Kasumi-1 (cell line): ENCODE measurements at places on chromosomes 5 and 9.
A peak's percentile ranks its signal among the peaks of the same experiment; 100 is the strongest.

- DNase-seq, result no peak
Measured at GRCh38 chr5:151075698-151076331, 5.0 kb downstream of the TNIP1 start.

- DNase-seq, result no peak
Measured at GRCh38 chr5:76692274-76692540, 23.7 kb upstream of the F2R start.

GRCh38 chr5:104635227-104635626 is 1072.6 kb upstream of the NUDT12 start:
- no peak for DNase-seq

DNA sequence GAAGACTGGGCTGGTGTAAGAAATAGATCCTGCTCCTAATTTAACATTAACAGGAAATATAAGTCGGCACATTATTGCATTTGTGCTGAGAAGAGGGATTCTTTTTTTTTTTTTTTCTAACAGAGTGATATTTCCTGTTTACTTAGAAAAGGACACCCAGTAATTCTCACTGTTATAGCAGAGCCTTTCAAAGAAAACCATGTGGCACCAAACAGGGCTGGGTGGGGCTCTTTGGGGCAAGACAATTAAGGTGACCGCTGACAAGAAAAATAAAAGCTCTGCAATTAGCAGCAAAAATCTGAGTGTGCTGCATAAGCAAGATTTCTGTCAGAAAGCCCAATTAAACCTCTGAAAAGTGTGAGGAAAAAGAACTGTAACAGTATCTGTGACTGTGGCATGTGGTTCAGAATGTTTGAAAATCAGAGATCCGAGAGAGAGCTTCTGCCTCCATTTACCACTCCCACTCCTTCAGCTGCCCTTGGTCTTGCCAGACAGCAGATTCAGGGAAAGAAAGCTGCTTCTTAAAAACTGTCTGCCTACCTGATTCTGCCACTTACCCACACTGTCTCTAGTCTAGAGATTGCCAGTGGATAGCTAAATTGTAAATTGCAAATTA is 77.1 kb upstream of the IQGAP2 start:
- no peak for DNase-seq

DNA sequence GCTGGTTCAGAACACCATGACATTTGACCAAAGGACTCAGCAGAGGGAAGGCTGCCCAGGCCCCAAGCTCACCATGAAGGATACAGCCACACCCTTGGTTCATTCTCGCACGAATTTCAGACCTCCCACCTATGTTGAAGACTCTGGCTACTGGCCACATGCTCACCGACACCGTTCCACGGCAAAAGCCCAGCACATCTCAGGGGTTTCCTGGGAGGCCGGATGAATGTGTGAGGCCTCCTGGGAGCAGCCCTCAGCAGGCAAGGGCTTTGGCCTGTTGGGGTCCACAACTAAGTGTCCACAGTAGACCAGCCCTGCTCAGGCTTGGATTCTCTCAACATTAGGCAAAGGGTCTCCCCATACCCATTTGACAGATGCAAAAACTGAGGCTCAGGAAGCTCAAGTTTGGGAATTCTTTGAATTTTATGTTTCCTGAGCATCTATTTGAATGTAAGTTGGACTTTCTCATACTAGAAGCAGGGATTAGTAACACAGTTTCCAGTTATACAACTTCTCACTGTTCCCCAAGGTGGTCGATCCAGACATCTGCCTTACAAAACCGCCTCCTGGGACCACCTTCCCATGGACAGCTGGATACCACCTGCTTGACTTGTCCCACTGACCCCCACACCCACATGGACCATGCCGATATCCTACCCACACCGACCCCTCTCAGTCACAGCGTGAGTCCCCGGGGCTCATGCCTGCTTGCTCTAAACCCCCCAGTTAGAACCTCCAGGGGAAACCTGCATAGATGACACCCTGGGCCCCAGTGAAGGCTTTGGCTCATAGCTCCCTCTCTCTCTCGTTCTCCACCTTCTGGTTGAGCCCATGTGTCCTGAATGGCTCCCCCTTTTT is 27.9 kb downstream of the CCT5 start:
- DNase-seq, result no peak

DNA sequence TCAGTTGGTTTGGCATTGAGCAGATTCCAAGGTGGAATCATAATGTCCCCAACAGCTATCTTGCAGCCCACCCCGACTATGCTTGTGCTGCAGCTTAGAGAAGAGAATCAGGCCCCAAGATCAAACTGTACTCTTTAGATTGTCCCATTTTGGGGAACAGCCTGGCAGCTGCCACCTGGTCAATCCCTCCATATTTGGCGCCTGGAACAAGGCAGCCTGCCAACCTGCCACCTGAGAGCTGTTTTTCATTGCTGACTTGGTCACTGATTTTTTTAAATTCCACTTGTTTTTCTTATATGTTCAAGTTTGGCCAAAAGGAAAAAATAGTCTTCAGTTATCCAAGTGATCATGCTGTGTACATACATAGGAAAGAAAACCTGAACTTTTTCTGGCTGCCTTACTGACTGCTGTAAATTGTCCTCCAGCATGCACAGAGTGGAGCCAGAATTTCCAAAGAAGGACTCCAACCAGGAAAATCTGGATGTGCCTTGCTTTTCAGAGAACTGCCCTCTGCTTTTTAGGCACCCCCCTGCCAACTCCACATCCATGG is 504.2 kb downstream of the ENC1 start:
- DNase-seq, result no peak

DNA sequence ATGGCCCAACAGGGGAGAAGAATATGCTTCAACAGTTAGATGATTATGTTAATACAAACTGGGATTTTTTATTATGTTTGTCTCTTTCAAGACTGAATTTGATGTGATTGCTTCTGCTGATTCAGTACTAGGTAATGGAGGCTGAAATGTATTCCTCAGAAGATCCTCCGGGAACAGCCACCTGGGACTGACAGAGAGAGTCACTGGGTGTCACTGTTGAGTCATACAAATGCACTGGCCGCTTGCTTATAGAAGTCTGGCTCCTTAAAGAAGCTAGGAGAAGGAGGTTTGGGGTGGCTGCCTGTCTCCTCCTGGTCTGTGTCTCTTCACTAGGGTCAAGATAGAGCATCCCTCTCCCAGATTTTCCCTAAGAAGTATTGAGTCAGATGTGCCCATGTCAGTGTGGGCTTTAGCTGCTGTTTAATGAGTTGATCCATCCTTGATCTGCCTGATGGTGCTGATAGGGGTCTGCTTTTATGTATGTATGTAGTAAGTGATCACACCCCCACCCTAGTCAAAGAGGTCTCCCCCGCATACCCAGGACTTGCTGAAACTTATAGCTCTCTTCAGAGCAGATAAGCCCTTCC is 773.4 kb downstream of the BRINP1 start:
- no peak for DNase-seq

- no peak for DNase-seq
Measured at GRCh38 chr9:134526584-134527477, 114.8 kb upstream of the COL5A1 start.

- DNase-seq, result no peak
Measured at GRCh38 chr9:113562653-113563381, 99.3 kb downstream of the RGS3 start.

GRCh38 chr9:101736717-101737116 is 1.7 kb downstream of the GRIN3A start:
- DNase-seq, result no peak

DNA sequence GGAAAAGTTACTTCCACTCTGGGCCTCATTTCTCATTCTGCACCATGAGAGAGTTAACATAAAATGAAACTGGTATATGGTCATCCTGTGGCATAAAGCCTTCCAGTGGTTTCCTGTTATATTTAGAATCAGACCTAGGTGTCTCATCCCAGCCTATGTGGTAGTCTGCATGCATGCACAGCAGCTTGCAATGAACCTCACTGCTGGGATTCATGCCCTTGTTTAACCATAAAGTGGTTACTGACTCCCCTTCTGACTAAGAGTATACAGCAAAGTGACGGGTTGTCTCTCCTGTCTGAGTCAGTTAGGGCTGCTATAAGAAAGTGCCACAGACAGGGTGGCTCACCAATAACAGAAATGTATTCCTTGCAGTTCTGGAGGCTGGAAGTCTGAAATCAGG is 14.7 kb upstream of the TDRD7 start:
- no peak for DNase-seq

- no peak for DNase-seq
Measured at GRCh38 chr9:135616619-135617537, 22.5 kb downstream of the GLT6D1 start.

- no peak for DNase-seq
Measured at GRCh38 chr5:19615661-19616060, 372.3 kb downstream of the CDH18 start.

GRCh38 chr5:111134087-111134486 is 41.9 kb downstream of the WDR36 start:
- no peak for DNase-seq

- DNase-seq, result no peak
Measured at GRCh38 chr5:17019324-17019723, 83.2 kb upstream of the MYO10 start.

GRCh38 chr5:32076699-32077695 is 97.1 kb downstream of the GOLPH3 start:
- peak; percentile 54 for DNase-seq

DNA sequence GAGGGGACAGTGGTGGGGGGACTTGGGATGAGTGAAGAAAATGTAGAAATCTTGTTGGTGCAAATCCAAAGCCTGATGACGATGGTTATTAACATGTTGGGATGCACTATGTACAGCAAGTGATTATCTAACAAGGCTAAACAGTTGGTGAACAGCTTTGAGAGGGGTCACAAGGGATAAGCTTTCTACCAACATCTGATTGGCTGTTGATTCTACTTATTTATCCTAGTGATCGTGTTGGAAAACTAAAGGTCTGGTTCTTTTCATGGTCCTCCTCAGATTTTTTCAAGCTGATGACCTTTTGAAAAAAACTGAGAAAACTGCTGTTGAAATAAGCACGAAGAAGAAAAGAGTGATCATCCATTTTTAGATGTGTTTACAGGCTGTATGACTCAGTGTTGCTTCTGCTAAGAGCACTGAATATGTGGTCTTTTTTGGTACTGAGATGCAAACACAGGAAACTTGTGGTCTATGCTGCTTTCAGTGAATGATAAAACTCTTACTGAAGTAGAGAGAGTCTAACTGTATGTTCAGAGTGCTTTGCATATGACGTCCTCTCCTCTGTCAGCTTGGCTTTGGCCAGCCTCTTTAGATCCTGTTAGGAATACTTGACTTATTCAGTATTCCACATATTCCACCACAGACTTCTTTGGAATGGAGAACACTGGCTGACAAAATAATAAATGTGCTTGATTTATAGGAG is 174.8 kb downstream of the SLF1 start:
- DNase-seq, result peak; percentile 90

DNA sequence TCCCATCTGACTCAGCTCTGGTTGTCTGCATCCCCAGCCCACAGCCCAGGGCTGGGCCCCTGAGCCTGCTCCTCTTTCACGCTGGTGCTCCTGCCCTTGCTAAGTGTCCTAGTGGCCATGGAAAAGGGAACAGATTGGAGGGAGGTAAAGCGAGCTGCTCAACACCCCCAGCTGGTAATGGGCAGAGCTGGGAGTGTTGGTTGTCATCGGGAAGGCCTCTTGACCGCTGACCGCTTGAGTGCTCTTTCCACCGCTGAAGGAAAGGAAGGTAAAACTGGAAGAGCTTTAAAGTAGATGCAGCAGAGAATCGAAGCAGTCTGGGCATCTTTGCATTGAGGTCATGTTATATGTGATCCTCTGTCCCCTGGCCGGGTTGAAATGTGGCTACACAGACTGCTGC is 60.2 kb downstream of the CRB2 start:
- no peak for DNase-seq

DNA sequence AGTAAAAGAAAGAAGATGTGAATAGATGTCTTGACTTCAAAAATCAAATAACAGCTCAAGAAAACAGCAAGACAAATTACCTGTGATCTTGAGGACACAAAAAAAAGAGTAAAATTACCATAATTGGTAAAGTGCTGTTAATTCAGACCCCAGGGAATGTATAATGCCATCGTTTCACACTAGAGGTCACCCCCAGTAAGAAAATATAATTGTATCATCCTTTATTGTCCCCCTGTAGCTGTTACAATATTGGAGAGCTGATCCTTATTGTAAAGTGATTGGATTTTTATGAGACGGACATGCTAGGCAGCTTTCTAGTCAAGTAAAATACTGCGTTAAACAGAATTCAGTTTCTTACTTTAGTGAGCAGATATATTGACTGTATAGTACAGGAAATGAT is 377.0 kb downstream of the TLE1 start:
- DNase-seq, result peak; percentile 23

DNA sequence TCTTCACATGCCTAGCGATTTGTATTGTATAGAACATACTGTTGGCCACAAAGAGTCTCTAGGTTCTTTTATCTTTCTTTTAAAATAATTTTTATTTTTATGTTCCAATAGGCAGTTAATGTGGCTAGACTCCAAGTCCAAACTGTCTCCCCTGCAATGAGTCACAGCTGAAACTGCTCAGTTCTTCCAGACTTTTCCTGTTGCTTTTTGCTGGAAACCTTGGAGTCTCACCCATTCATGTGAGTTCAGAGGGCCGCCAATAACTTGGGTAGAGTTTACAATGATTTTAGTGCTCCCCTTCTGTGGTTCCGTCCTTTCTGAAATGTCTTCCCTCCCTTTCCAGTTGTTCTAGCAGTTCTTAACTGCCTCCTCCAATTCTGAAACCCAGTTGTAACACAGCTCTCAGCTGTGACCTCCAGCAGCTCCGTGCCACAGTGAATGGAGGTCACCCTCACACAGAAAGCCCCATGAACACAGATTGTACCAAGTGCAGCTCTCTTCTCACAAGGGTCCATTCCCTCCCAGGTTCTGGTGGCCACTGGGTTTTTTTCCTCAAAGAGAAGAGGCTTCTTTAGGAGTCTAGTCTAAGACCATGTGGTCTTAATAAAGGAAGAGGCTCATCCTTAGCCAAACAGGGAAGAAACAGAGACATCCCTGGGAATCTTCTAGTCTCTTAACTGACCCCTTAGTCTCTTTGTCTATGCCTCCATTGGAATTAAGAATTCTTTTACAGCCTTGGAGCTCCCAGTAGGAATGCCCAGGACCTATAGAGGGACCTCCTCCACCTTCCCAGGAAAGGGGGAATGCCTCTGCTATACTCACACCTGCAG is 198.5 kb downstream of the SPOCK1 start:
- DNase-seq, result no peak

DNA sequence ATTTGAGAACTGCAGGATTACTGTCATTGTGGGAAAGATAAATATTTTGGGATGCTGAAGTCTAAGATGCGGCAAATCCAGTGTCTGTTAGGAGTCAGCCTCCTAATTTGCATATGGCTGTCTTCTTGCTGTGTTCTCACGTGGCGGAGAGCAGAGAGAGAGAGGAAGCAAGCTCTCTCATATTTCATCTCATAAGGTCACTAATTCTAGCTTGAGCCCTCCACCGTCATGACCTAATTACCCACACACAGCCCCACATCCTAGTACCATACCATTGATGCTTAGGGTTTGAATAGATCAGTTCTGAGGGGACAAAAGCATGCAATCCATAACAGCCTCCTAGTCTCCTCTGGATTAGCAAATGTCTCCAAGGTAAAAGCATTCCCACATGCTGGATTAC is 124.5 kb downstream of the CDH12 start:
- DNase-seq, result no peak

GRCh38 chr5:170226661-170227060 is 6.1 kb upstream of the C5orf58 start:
- no peak for DNase-seq
